ENCODE measurements at places on chromosomes 16 and 17.
A peak's percentile ranks its signal among the peaks of the same experiment; 100 is the strongest.

- no peak for DNase-seq
Measured at GRCh38 chr17:49589577-49589927, 13.9 kb downstream of the NXPH3 start.

GRCh38 chr16:66925322-66925840 is at the start of gene RRAD:
Gene RRAD (minus strand): TSS chr16:66925535. CDS start chr16:66925179, 356 bp downstream.
- DNase-seq, result no peak

DNA sequence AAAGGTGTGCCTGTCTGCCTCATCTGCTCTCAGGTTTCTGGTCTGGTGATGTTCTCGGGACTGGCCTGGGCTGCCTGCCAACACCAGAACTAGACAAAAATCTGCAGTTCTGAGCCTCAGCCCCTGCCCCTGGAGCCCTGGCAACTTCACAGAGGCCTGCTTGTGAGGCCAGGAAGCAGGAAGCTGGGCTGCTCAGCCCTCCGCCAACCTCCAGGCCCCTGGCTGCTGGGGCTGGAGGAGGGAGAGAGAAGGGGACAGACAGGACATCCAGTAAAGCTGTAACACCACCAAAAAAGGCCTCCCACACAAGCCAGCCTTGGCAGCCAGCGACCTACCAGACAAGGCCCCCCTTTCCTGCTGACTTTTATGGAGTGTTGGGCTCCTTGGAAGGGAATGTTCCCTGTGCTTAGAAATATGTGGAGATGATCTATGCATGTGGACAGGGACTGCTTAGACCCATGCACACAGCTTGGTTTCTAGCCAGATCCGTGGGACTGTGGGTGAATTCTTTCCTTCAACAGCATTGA is 157.6 kb downstream of the XYLT1 start:
- no peak for DNase-seq

DNA sequence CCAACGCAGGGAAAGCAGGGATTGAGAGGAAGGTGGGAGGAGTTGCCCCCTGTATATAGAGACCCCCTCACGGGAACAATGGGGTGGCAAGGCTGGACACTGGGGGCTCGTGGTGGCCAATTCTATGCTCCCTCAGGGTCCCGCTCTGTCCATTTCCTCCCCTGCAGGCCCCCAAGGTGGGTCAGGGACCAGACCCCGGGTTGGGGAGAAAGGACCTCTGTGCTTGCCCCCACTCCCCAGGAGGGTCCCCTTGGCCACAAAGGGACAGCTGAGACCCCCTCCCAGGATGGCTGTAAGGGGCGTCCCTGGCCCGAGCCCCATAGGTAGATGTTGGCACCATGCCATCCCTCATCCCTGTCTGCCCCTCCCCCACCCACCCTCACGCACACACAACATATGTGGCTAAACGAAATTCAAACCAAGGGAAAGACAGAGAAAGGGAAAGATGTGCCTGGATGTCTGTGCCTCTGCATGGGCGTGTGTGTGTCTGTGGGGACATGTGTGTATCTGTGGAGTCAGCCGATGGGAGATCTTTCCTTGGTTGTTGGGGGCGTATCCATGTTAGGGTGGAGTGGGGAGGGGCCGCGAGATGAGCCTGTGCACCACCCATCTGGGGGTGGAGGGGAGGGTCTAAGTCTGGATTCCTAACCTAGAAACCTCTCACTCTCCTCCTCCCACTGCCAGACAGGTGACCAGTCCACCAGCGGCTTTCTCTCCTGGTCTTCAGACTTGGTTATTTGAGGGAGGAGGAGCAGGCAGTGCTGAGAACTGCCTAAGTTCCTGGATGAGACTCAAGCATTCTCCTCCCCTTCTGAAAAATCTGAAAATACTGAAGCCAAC is 642 bp upstream of the NEUROD2 start:
- no peak for DNase-seq

DNA sequence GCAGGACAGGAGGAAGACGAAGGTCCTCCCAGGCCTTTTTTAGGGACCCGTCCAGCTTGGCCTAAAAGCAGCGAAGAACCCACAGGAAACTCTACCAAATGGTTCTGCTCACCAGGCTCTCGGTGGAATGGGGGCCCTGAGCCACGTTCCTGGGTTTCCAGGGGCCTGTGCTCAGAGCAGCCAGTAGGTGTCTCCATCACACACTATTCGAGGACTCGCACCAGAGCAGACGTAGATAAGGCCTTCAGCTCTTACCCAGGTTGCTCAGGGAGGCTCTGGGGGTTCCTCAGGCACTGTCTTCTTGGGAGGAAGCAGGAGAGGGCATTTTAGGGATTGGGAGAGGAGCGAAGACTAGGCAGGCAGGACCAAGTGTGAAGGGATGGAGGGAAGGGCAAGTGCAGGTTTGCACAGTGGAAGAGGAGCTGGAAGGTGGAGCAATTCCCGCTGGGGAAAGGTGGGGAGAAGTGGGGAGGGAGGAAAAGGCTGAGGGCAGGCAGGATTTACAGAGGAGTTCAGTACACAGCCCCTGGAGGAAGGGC is 157.1 kb downstream of the RGS9 start:
- DNase-seq, result peak; percentile 46

GRCh38 chr16:22787466-22788192 is 26.3 kb upstream of the HS3ST2 start:
- no peak for DNase-seq

GRCh38 chr17:36813957-36814563 is 123.2 kb upstream of the LHX1 start:
- no peak for DNase-seq

DNA sequence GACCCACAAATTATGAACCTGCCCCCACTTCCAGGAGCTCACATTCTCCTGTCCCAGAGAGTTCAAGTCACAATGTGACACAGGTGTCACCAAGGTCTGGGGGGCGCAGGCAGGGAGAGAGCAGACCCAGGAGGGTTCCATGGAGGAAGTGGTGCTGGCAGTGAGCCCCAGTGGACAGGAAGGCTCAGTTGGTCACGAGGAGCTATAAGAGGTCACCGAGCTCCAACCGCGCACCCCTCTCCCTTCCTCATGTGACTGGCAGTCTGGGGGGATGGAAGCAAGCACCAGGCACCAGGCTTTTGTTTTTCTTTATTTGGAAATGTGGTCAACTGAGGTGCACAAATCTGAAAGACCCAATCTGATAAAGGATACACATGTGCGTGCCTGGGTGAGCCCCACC is 2.5 kb downstream of the ITGAD start:
- DNase-seq, result no peak

- DNase-seq, result no peak
Measured at GRCh38 chr16:88803264-88803987, at the start of gene CDT1. Gene CDT1 (plus strand): TSS chr16:88803789. CDS start chr16:88803832, 43 bp downstream.

GRCh38 chr16:87487361-87487924 is 5.4 kb downstream of the ZCCHC14 start:
- DNase-seq, result no peak

DNA sequence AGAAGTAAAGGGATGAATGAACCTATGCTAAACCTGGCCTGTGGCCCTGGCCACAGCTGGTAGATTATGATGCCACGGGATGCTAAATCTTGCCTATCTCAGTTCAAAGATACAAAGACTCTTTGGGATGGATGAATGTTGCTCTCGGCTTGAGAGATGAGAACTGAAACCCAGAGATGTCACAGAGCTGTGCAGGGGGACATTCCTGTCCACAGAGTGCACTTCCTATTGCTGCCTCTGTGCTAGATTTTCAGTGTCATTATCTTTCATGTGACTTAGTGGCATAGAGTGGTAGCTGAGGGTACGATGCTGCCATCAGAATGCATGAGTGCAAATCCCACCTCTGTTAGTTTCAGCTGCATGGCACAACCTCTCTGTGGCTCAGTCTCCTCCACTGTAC is 2.3 kb upstream of the MT1M start:
- no peak for DNase-seq

GRCh38 chr16:51831595-51832367 is 680.7 kb upstream of the SALL1 start:
- DNase-seq, result no peak

GRCh38 chr17:47847341-47848197 is 3.4 kb downstream of the SP6 start:
- DNase-seq, result no peak

- DNase-seq, result no peak
Measured at GRCh38 chr17:10200016-10200415, 1.6 kb upstream of the GAS7 start.

- no peak for DNase-seq
Measured at GRCh38 chr16:56102183-56102686, 89.1 kb upstream of the GNAO1 start.

- DNase-seq, result no peak
Measured at GRCh38 chr17:74128456-74129211, 74.8 kb upstream of the RPL38 start.

GRCh38 chr17:10177131-10177912 is 21.1 kb downstream of the GAS7 start:
- DNase-seq, result no peak

- DNase-seq, result no peak
Measured at GRCh38 chr17:9645851-9646545, 681 bp downstream of the USP43 start.

GRCh38 chr17:57033296-57033695 is 51.8 kb upstream of the AKAP1 start:
- DNase-seq, result no peak

DNA sequence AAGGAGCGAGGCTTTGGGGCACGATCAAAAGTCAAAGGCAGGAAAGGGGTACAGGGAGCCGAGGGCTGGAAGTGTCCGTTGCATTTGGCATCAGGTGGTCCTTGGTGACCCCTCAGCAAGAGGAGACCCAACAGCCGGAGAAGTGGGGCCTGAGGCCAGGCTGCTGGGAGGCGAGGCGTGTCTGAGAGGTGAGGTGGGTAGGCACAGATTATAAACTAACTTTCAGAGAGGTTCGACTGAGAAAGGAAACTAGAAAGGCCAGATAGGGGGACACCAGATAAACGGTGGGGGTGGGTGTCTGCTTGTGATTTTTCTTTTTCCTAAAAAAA is 3.6 kb downstream of the PECAM1 start:
- no peak for DNase-seq

GRCh38 chr16:1938316-1938715 is 4.7 kb downstream of the MSRB1 start:
- DNase-seq, result no peak

- DNase-seq, result no peak
Measured at GRCh38 chr16:88454523-88454947, 1.5 kb downstream of the ZFPM1 start.

DNA sequence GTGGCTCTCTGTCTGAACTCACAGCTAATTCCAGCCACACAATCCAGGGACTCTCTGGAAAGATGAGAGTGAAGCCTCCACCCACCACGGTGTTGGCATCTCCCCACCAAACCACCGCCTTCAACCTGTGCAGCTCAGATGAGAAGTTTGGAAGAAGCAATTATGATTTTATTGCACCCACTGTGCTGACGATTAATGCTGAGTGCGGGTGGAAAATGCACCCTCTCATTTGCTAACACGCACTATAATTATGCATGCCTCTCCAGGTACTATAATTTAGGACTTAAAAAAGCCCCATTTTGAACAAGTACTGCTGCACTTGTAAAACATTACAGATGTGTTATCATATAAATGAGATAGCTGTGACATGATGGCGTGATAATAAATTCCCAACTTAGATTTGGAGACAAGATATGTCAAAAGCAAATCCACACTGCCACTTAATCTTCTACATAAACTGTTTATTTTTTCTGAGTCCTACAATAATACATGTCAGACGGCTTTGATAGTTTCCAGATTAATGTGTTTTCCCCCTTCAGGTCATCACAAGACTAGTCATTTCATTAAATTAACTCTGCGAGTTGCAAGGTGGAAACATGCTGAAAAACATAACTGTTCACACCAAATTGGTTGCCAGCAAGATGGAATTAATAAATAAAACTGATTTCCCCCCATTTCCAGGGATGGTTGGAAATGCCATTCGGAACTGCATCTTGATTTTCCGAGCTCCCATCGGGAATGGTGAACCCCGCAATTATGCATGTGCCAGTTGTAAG is 466.5 kb upstream of the MAF start:
- no peak for DNase-seq

DNA sequence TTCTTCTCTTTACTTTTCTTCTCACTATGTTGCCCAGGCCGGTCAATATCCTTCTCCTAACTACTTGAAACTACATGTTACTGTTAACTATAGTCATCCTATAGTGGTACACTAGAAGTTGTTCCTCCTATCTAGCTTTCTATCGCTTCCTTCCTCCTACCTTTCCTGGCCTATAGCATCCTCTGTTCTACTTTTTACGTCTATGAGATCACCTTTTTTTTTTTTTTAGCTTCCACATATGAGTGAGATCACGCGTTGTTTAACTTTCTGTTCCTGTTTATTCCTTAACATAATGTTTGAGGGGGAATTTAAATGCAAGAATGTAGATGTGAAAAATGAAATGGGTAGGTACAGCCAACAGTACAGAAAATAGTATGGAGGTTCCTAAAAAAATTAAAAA is 30.5 kb upstream of the YPEL2 start:
- DNase-seq, result no peak

DNA sequence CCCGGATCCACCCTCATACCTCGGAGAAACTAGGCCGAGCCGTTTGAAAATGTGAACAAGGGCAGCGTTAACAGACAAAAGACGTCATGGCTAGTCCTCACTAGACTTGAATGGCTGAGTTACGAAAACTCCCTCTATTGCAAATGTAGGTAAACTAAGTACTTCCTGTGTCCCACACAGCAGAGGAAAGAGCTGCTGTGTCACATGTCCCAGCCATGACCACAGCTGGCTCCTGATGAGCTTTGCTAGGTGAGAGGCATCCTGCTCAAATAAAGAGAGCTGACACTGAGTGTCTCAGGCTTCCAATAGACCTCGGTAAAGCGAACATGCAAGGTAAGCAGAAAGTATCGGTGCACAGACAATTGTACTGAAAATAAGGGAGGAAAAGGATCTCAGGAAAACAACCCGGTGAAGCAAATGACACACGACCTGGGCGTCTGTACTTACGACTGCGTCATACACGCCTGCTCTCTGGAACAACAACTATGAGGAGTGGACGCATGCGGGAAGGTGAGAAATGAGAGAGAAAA is 26.0 kb downstream of the TMEM204 start:
- DNase-seq, result no peak

DNA sequence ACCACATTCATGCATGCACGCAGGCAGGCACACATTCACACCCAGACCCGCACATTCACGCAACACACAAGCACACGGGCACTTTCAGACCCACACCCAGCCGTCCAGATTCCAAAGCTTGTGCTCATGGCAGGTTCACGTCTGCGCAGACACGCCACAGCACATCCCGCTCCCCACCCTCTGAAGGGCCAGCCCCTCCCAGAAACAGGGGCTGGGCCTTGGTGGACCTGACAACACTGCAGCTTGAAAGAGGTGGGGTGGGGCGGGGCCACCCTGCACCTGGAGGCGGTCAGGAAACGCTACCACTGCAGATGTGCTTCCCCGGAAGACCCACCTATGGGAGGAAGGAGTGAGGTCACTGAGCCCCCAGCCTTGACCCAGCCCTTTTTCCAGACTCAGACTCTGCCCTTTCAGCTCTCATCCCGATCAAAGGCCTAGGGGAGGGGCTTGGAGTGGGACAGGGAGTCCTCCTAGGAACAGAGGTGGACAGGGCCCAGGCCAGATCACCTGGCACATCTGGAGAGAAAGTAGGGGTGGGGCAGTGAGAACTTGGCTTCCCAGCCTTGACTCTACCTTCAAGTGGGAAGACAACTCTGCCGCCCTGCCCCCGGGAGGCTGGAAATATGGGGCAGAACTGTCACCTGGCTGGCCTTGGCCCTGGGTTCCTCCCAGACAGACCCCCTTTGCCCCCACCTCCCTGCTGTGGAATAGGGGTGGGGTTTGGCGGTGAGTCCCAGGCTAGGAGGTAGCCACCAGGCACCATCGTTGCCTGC is 11.0 kb downstream of the P3H4 start:
- DNase-seq, result no peak

Measured in AG04450 (cell line).